CD4-positive, alpha-beta T cell treated with Interleukin-10 for 1 hour (primary cell): ENCODE measurements at places on chromosomes 6 and 20.

GRCh38 chr6:154993710-154994109, 1.4 kb upstream of the TIAM2 start:
- DNase-seq = no peak

- no peak for DNase-seq
These were observed 286.3 kb downstream of the BTBD9 start for GRCh38 chr6:38353310-38354036.

- DNase-seq = no peak
These were observed 1.4 kb upstream of the ZNF217 start for GRCh38 chr20:53595018-53595378.

DNA sequence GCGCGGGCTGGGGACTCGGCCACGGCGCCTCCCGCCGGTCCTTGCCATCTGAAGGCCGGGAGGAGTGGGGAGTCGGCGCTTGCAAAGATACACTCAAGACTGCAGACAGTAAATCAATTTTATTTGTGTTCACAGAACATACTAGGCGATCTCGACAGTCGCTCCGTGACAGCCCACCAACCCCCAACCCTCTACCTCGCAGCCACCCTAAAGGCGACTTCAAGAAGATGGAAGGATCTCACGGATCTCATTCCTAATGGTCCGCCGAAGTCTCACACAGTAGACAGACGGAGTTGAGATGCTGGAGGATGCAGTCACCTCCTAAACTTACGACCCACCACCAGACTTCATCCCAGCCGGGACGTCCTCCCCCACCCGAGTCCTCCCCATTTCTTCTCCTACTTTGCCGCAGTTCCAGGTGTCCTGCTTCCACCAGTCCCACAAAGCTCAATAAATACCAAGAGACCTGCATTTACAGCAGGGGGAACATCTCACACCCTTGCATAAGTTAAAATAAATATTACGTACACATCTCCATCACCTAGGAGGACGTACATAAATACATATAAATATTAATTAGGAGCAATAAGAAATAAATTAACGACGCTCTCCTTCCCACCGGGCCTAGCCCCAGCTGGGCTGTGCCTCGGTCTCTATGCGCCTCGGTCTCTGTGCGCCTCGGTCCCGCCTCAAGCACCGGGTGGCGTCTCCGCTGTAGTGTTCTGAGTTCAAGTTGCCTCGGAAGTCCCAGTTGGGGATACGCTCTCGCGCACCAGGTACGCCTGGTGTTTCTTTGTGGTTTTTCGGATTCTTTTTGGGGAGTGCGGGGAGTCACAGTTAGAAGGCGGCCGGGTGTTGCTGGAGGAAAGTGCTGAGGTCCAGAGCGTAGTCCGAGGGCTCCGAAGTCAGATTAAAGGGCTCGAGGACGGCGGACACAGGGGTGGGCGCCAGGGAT, 889 bp upstream of the FLOT1 start:
- DNase-seq = peak; percentile 51

DNA sequence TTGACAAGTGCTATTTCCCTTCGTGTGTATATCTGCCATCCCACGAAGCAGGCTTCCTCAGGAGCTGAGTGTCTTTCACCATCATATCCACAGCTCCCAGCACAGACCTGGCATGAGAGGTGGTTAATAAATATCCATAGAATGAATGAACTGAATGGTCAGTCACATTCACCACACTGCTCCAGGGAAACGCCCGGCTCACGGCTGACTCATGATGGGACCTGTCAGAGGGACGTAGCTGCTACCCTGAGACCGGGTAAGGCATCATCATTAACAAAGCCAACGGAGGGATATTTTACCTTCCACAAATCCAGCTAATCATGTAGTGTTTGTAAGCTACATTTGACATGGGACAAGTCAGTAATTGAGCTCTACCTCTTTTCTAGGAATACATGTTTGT, 12.5 kb downstream of the AGPAT4 start:
- DNase-seq = no peak

- DNase-seq = peak; percentile 24
These were observed 48.9 kb downstream of the DUSP22 start for GRCh38 chr6:340991-341827.

- no peak for DNase-seq
These were observed 831 bp upstream of the SIRPB2 start for GRCh38 chr20:1491860-1492642.

- no peak for DNase-seq
These were observed 146.0 kb downstream of the EYA2 start for GRCh38 chr20:47040506-47041125.

DNA sequence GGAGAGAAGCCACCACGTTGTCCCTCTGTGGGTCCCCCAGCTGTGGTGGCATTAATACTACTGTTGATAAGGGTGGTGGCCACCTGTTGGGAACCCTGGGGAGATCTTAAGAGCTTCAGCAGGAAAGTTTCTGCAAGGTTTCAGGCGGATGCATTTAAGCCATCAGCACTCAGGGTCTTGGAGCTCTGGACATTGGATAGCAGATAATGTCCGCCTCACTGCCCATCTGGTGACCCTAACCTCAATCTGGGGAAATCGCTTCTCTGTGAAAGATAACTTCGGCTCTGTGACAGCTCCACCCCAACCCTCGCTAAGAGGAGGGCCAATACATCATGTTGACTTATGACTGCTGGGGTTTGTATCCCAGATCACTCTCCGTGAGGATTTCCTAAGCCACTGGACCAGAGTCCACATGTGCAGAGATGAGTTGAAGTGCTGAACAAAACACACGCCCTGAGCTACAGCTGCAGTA, 92.9 kb downstream of the FOXC1 start:
- DNase-seq = no peak

DNA sequence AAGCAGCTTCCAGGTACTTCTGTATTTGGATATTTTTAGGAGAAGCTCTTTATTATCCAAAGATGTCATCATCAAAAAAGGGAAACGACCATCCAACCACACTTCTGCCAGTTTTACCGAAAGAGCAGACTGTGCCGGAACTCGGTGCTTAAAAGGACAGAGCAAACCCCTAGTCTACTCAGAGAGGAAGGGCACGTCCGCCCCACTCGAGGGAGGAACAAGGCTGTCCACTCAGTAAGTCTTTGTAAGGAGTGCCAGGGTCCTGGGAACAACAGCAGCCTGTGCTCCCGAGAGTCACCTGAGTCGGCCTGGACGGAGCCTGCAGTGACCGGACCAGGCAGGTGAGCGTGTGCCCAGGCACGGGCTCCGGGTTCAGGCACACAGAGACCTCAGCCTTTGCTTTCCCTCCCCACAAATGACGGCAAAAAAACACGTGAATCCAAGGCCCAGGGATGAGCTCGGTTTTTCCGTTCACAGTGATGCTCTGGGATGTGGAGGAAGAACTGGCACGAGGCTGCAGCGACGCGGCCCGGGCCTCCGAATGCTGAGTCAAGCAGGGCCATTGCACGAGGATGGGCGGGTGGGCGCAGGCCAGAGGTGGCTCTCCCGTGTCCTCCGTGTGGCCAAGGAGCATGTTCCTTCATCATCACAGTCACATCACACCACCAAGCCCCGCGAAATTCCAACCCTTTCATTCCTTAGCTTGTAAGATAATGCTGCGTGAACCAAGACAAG, 17.4 kb upstream of the SLCO4A1 start:
- DNase-seq = no peak

GRCh38 chr20:60727425-60727824, 524.6 kb upstream of the CDH4 start:
- DNase-seq = no peak

GRCh38 chr20:62791301-62792181, 4.7 kb upstream of the MRGBP start:
- DNase-seq = peak; percentile 82

- no peak for DNase-seq
These were observed 24.1 kb downstream of the DEK start for GRCh38 chr6:18240230-18240629.

- DNase-seq = no peak
These were observed 17.7 kb downstream of the SNPH start for GRCh38 chr20:1283522-1284510.

DNA sequence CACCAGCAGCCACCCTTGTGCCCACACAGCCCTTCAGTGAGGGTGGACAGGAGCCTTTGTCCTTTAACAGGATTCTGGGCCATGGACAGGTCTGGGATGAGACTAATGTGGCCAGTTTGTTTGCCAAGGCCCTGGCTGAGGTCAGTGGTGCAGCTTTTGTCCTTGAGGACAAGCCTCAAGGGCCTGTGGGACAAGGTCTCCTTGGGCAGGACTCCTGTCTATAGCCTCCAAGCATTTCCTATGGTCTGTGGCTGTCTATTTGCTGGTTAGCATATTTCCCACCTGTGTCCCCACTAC, 44.1 kb downstream of the SUN5 start:
- DNase-seq = no peak

GRCh38 chr6:100809346-100809745, 71.8 kb downstream of the ASCC3 start:
- DNase-seq = no peak

- DNase-seq = no peak
These were observed 35.0 kb upstream of the SGK1 start for GRCh38 chr6:134352786-134353480.

GRCh38 chr6:158627168-158627939, 17.2 kb downstream of the DYNLT1 start:
- no peak for DNase-seq

DNA sequence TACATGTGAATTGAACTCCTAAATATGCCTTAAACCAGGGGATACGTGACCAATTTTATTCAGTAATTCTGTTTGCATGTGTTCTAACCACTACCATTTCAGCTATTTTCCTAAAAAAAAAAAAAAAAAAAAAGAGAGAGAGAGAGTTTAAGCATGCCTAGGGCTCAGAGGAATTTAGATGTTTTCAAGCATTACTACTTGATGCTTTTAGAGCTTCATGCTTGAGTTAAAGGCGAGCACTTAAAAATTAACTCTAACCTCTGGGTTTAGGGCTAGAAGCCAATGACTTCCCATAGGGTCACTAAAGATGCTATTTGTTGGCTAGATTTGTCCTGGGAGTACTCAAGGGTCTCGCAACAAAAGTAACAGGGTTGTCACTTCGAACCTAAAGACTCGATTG, 217.7 kb downstream of the ATXN1 start:
- DNase-seq = no peak

- no peak for DNase-seq
These were observed 18.7 kb upstream of the PXDC1 start for GRCh38 chr6:3770023-3770720.
